ENCODE measurements at places on chromosomes 1 and 21. TPM values are rescaled to one million over a fixed set of nuclear protein-coding genes. Genes with fewer than 3 reads are reported as not detected.

The JAM2 gene
- total RNA-seq, result 5.2 TPM

The CLEC20A gene
- total RNA-seq, result not detected

The F5 gene
- not detected for total RNA-seq

The WDR64 gene
- total RNA-seq, result not detected

The DRAXIN gene
- 6.7 TPM for total RNA-seq

The SOX13 gene
- 11.5 TPM for total RNA-seq

The MRPL55 gene
- total RNA-seq, result 60.4 TPM

The PLA2G2E gene
- total RNA-seq, result not detected

The TMEM81 gene
- 5.9 TPM for total RNA-seq

The PGLYRP4 gene
- total RNA-seq, result not detected

The TP73 gene
- total RNA-seq, result 10.0 TPM

The OR2L8 gene
- not detected for total RNA-seq

The KRTAP13-2 gene
- total RNA-seq, result not detected

The SLAMF8 gene
- total RNA-seq, result not detected

The MPL gene
- total RNA-seq, result not detected

The S100A2 gene
- total RNA-seq, result 4.5 TPM

The PDPN gene
- total RNA-seq, result 30.2 TPM

The AVPR1B gene
- total RNA-seq, result not detected

The RORC gene
- not detected for total RNA-seq

The SLC9C2 gene
- total RNA-seq, result not detected
